ENCODE measurements at places on chromosomes 5 and 9.

- DNase-seq: no peak
Observed at GRCh38 chr5:135553688-135554462, 18.1 kb upstream of the NEUROG1 start.

- DNase-seq: no peak
Observed at GRCh38 chr5:150516011-150516410, 8.1 kb downstream of the NDST1 start.

GRCh38 chr9:129109537-129109903 lies 1.1 kb downstream of the CRAT start:
- no peak for DNase-seq

- no peak for DNase-seq
Observed at GRCh38 chr5:91937121-91937520, 554.0 kb upstream of the ARRDC3 start.

GRCh38 chr5:60196385-60197113 lies 303.0 kb upstream of the PDE4D start:
- DNase-seq: peak; percentile 90

- DNase-seq: no peak
Observed at GRCh38 chr5:135430135-135430437, 17.1 kb downstream of the DCANP1 start.

DNA sequence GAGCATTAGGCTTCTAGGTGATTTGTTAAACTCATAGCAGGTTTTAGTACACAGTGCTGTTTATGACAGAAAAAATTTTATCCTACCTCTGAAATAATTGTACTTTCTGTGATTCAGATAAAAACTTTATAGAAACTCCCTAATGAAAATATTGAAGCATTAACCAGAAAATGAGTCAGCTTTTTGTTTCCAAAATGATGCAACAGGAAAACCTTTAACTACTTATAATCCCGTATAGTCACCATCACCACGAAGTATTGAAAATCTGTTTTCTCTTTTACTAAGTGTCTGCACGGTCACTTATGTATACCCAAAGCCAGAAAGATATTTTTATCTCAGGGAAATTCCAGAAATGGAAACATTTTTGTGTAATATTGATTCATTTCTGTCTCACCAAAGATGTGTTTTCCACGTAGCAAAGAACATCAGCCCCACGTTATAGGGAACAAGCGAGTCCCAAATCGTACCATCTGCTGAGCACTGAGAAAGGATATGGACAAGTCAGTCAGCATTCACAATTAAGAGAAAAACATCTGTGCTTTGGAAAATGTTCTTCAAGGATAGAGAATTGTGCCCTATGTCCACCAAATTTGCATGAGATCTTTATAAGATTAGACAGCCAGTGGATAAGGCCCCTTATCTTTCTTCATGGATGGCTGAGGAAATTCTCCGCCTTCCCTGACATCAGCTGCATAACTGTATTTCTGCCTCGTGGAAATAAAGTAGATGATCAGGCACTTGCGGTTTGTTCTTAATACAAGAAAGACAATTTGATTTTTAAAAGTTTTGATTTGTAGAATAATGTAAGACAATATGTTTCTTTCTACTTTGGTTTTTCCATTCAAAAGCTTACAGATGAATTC lies 41.9 kb downstream of the TNFAIP8 start:
- no peak for DNase-seq

DNA sequence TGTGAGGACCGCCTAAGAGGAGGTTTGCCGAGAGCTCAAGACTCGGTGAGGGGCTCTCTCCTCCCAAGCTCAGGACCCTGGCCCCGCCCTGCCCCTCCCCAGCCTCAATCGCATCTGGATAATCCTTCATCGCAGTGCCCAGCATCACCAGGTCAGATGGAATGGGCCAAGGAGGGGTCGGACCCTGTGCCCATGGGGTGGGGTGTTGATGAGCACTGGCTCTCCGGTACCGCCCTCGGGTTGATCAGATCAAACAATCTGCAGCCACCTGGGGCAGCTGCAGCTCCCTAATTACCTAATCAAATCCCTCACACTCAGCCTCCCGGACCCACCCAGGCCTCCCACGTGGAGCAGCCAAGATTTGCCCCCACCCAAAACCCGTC lies 24.4 kb upstream of the TDRD7 start:
- no peak for DNase-seq

DNA sequence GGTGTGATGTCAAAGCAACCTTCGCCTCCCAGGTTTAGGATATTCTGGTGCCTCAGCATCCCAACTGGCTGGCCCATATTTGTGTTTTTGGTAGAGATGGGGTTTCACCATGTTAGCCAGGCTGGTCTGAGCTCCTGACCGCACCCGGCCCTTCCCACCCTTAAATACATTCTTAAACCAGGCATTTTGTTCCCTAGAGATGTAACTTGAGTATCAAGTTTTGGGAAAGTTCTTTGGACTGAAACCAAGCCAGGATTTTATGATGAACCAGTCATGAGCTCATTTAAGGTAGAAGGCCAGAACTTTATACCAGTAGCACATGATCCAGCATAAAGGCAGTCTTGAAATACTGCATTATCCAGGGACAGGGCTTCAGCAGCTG lies 3.5 kb downstream of the RPL7A start:
- DNase-seq: no peak

DNA sequence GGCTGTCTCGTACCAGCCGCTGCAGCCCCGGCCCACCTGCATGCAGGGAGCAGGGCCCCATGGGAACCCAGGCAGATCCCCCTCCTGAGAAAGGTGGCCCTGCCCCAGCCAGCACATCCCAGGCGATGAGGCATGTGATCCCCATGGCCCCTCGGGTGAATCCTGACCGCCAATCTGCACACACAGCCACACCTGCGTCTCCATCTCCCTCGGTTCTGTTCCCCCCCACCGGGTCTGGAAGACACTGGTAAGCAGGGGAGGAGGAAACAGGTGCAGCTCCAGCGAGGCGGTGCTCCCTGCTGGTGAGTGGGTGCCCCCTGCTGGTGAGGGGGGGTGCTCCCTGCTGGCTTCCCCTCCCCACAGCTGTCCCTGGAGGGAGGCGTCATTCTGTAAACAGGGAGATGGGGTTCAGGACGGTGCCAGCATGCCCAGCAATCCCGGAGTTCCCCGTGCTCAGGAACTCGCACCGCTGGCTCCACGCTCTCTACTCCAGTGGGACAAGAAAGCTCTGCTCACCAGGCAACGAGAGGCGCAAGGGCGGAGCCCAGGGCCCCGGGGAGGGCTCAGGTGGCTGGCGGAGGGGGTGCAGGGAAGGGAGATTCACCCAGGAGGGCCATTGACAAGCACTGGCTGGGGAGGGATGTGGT lies 28.4 kb upstream of the SLC12A7 start:
- DNase-seq: no peak

- DNase-seq: no peak
Observed at GRCh38 chr9:111158999-111159398, 120.7 kb upstream of the LPAR1 start.
